Transverse colon (tissue), 4 donors: ENCODE measurements at places on chromosomes 12 and 14. TPM values are rescaled to one million over a fixed set of nuclear protein-coding genes. Genes with fewer than 3 reads are reported as not detected.

GRCh38 chr12:79891506-79892162 is 43.3 kb downstream of the PPP1R12A start:
- no peaks in the 10 kb centered on the region for H3K36me3 ChIP-seq
- no peak for DNase-seq
- no peaks in the 10 kb centered on the region for H3K27me3 ChIP-seq
- no peak overlapping the region for H3K27ac ChIP-seq

GRCh38 chr14:23381871-23382270 is 5.0 kb downstream of the CMTM5 start:
- no peaks in the 10 kb centered on the region for H3K4me1 ChIP-seq
- no peak overlapping the region for H3K27ac ChIP-seq
- no peaks in the 10 kb centered on the region for H3K27me3 ChIP-seq

DNA sequence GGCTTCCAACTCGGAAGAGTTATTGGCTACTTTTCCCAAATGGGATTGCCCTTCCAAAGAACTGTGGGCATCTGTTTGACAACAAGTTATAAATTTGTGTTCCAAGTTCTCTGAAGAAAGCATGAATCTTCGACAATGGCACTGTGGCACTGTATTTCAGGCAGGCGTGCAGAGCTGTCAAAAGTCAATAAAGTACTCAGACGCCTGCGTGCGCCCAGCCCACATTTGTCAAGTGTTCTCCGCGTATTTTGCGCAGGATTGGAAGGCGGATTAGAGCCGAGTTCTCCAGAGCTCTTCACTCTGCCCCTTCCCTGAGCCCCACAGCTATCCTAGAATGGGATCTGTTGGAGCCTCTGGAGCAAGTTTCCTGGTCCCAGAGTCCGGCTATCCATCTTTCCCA is 103.2 kb downstream of the SLC25A47 start:
- no peaks in the 10 kb centered on the region for H3K36me3 ChIP-seq
- no peak overlapping the region for H3K4me3 ChIP-seq
- no peak for DNase-seq

GPR84 gene
- not detected for total RNA-seq

LBHD2 gene
- not detected for total RNA-seq

DNA sequence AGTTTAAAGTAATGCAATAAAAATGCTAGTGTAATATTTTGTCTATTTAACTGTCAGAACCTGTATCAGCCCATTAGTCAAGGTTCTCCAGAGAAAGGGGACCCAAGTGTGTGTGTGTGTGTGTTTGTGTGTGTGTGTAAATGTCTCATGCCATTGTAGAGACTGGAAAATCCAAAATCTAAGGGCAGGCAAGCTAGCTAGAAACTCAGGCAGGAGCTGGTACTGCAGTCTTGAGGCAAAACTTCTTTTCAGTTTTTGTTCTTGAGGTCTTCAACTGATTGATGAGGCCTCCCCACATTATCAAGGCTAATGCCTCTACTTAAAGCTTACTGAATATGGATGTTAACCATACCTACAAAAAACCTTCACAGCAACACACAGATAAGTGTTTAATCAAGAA is 126.7 kb downstream of the PRKD1 start:
- H3K27ac ChIP-seq = no peak overlapping the region
- DNase-seq = no peak
- no peaks in the 10 kb centered on the region for H3K27me3 ChIP-seq
- H3K36me3 ChIP-seq = no peaks in the 10 kb centered on the region
- H3K4me1 ChIP-seq = no peaks in the 10 kb centered on the region

PTPRO gene
- total RNA-seq = 0.75 TPM

DNA sequence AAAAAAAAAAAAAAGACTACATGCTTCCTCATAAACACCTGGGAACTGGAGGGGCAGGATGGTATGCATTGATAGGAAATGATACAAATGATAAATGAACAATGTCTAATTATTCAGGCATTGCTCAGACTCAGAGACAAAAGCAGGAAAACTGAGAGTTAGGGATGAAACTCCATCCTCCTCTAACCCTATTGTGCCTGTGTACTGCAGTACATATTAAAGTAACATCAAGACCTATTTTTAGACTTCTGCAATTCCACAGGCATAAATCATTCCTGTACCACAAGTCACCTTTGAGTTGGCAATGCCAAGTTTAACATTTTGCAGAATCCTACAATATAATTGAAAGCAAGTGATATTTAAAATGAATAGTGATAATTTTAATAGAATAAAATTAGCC is 156.5 kb upstream of the USP15 start:
- H3K4me1 ChIP-seq = no peaks in the 10 kb centered on the region
- no peaks in the 10 kb centered on the region for H3K36me3 ChIP-seq
- no peak overlapping the region for H3K4me3 ChIP-seq
- H3K27ac ChIP-seq = no peak overlapping the region

LRP1-AS gene
- total RNA-seq = not detected

DNA sequence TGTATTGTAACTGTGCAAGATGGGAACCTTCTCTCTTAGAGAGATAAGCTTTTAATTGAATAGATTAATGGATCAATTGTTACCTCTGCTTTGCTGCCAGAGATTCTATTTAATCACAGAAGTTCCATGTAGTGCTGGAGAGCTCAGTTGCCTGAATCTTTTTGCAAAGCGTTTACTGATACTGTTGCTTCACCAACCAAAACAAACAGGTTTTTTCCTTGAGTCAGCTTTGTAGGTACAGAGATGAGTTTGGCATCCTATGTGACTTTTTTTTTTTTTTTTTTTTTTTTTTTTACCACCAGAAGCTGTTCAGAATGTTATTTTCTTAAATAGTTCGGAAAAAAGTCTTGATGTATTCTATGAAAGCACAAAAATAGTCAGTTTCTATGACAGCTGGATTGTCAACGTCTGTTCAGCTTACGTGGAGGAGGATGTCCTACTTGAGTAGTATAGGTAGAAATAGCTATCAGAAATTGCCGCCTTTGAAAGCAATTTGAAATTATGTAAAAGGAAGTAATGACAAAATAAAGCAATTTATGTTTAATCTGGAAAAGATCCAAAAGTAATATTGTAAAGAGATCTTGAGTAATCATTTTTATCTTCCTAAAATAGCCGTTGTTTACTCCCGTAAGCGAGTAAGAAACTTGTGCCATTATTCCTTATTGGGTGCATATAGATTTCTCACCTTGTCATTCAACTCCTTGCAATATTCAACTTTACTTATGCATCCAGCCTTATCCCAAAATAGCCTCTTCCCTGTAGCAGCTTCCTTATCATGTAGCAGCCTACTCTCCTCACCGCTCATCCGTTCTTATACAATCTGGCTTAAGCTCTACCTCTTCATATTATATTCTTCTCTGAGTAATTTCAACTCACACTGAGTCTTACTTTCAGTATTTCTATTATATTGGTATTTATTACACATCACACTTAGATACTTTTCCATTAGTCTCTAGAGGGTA is 5.2 kb downstream of the LRRK2 start:
- peaks cover under 1% of the 10 kb centered on the region for H3K27me3 ChIP-seq
- H3K4me3 ChIP-seq = no peak overlapping the region
- no peak overlapping the region for H3K27ac ChIP-seq
- DNase-seq = no peak
- H3K36me3 ChIP-seq = no peaks in the 10 kb centered on the region

- DNase-seq = peak; percentile 59
- no peak overlapping the region for H3K4me3 ChIP-seq
- H3K4me1 ChIP-seq = peaks cover 22% of the 10 kb centered on the region
- H3K36me3 ChIP-seq = no peaks in the 10 kb centered on the region
Observed at GRCh38 chr14:35534873-35535482, 1.0 kb downstream of the INSM2 start.

DNA sequence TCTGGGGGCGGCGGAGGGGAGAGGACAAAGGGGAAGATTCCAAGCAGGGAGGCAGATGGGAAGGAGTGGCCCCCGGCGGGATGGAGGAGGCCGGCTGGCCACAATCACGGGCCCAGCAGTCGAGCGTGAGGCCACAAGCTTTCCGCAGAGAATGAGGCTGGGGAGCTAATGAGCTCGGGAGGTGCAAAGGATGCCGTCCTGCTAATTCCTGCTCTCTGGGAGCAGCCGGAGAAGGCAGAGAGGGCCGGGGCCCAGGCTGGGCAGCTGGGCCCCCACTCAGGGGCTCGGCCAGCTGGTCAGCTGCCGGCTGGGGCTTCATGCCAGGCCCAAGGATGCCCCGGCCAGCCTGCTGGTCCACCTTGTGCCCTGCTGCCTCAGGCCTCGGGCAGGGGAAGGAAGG is 98.1 kb upstream of the LHX5 start:
- H3K36me3 ChIP-seq = no peaks in the 10 kb centered on the region
- DNase-seq = no peak
- no peaks in the 10 kb centered on the region for H3K27me3 ChIP-seq
- H3K4me3 ChIP-seq = no peak overlapping the region

REP15 gene
- total RNA-seq = 210 TPM

DNA sequence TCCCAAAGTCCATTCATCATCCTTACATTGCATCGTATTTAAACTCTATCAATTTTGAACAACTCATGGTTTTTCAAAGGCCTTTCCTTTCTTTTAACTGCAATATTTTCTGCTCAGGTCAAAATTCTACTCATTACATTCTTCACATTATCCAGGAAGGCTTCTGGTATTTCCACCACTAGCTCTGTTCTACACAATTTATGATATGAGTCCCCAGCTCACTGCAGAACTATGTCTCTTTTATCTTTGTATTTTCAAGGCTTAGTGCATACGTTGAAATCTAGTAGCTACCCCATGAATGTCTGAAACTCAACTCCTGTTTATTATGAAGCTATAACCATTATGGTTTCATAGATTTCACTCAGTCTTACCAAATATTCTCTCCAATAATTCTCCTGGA is 282.9 kb downstream of the DUSP6 start:
- no peak for DNase-seq
- no peak overlapping the region for H3K27ac ChIP-seq
- H3K4me3 ChIP-seq = no peak overlapping the region
- no peaks in the 10 kb centered on the region for H3K27me3 ChIP-seq
- no peaks in the 10 kb centered on the region for H3K4me1 ChIP-seq

DNA sequence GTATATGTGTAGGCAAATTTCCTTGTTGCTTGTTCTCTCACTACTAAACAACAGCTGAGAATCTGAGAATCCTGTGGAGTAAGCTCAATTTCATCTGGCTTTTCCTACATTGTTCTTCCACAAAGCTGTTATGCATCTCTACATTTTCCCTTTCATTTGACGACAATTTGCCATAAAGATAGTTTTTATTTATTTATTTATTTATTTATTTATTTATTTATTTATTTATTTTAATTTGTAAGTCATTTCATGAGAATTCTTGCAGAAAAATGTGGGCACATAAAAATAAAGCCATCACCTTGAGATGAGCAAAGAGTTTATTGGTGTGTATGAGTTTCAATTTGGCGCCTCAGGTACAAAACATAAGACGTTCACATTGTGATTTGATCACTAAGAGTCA is 545.9 kb upstream of the SEL1L start:
- H3K27ac ChIP-seq = no peak overlapping the region
- no peaks in the 10 kb centered on the region for H3K4me1 ChIP-seq
- no peak overlapping the region for H3K4me3 ChIP-seq
- no peaks in the 10 kb centered on the region for H3K36me3 ChIP-seq
- DNase-seq = no peak
- H3K27me3 ChIP-seq = no peaks in the 10 kb centered on the region

DNA sequence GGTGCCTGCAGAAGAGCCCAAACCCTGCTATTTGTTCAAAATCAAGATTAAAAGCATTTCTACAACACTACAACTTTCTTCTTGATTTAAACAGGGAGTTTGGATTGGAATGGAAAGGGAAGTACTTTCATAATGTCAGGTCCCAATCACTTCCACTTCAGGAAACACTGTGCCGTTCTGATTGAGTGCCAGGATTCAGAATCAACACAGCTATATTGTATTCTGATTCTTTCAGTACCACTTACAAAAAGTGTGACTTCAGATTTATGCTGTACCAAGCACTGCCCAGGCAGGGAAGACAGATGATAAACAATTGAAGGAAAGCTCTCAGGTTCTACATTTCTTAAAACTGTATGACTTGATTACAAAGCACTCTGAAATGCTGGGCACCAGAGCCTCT is 3.2 kb downstream of the TDP1 start:
- no peaks in the 10 kb centered on the region for H3K27me3 ChIP-seq
- no peak for DNase-seq
- H3K4me1 ChIP-seq = peaks cover 15% of the 10 kb centered on the region
- H3K27ac ChIP-seq = no peak overlapping the region

GRCh38 chr12:94416613-94417012 is 43.1 kb downstream of the CEP83 start:
- no peak overlapping the region for H3K4me3 ChIP-seq
- no peaks in the 10 kb centered on the region for H3K27me3 ChIP-seq
- DNase-seq = no peak
- peaks cover 5% of the 10 kb centered on the region for H3K4me1 ChIP-seq

DNA sequence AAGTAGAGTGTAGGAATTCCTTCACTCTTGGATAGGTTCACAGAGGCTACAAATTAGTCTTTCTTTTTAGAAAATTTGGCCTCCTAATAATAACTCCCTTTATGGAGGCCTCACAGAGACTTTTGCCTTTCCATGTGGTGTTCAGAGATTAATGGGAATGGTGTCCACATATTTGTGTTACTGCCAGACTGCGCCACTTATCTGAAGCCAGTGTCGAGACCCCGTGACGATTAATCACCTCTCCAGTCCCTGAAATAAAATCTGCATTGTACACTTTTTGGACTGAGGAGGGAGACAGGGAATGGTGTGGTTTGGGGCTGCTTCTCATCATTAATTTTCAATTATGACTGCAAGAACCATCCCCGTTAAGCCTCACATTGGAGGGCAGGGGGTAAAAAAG is 980.5 kb downstream of the FLRT2 start:
- H3K27ac ChIP-seq = no peak overlapping the region
- H3K4me1 ChIP-seq = no peaks in the 10 kb centered on the region
- DNase-seq = no peak
- H3K27me3 ChIP-seq = no peaks in the 10 kb centered on the region
- no peaks in the 10 kb centered on the region for H3K36me3 ChIP-seq

GRCh38 chr12:78330131-78330530 is 499.4 kb downstream of the NAV3 start:
- no peak for DNase-seq
- H3K27ac ChIP-seq = no peak overlapping the region
- H3K27me3 ChIP-seq = no peaks in the 10 kb centered on the region
- H3K36me3 ChIP-seq = no peaks in the 10 kb centered on the region
- H3K4me1 ChIP-seq = no peaks in the 10 kb centered on the region

MYRFL gene
- 0.68 TPM for total RNA-seq

TESPA1 gene
- 2.5 TPM for total RNA-seq

GRCh38 chr12:10392394-10392930 is 2.6 kb upstream of the KLRK1 start:
- H3K36me3 ChIP-seq = no peaks in the 10 kb centered on the region
- H3K4me3 ChIP-seq = no peak overlapping the region
- H3K27ac ChIP-seq = no peak overlapping the region
- no peaks in the 10 kb centered on the region for H3K27me3 ChIP-seq
- peaks cover 8% of the 10 kb centered on the region for H3K4me1 ChIP-seq

ADCY6 gene
- total RNA-seq = 116 TPM

DNA sequence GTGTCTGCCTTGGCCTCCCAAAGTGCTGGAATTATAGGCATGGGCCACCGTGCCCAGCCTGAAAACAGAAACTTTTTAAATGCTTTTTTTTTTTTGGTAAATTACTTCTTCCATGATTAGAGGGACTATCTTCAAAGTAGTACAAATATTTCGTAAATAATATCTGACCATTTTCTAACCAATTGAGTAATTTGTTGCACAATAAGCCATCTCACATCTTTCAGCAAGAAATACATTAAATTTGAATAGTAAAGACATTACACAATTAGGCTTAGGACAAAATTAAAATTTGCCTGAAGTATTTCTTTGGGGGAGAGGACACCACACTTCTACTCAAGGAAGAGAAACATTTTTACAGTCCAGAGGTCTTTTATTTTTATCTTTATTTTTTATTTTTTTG is 84.7 kb upstream of the STRN3 start:
- H3K4me3 ChIP-seq = no peak overlapping the region
- DNase-seq = no peak
- H3K36me3 ChIP-seq = peaks cover 88% of the 10 kb centered on the region
